ENCODE measurements at places on chromosomes 4 and X. TPM values are rescaled to one million over a fixed set of nuclear protein-coding genes. Genes with fewer than 3 reads are reported as not detected.

The GSX2 gene
- not detected for total RNA-seq

The SPIN2B gene
- total RNA-seq = 5.7 TPM

The HS3ST1 gene
- total RNA-seq = not detected

The GATA1 gene
- not detected for total RNA-seq

The BTK gene
- 7.2 TPM for total RNA-seq

The SSX2B gene
- total RNA-seq = not detected

The IL1RAPL2 gene
- not detected for total RNA-seq

The HUWE1 gene
- 574 TPM for total RNA-seq

GRCh38 chrX:77426811-77427210, 20.4 kb upstream of the FGF16 start:
- no peak for DNase-seq

- no peak for DNase-seq
Measured at GRCh38 chr4:22348410-22348809, 167.5 kb downstream of the ADGRA3 start.

DNA sequence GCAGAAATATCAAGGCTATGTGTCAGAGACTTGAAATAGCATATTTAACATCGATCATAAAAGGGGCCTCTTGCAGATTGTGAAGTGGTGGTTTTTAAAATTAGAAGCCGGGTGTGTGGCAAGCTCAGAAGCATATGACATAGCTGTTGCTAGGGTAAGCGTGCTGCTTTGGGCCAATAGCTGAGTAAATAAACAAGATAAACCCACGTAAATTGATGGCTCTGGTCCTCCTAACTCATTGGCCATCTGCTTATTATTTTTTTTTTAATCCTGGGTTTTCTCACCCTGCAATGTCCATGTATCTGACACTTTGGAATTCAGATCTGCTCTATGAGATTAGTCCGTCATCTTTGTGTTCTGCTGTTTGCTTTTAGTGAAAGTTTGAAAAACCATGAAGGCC, 32.6 kb upstream of the STOX2 start:
- no peak for DNase-seq

DNA sequence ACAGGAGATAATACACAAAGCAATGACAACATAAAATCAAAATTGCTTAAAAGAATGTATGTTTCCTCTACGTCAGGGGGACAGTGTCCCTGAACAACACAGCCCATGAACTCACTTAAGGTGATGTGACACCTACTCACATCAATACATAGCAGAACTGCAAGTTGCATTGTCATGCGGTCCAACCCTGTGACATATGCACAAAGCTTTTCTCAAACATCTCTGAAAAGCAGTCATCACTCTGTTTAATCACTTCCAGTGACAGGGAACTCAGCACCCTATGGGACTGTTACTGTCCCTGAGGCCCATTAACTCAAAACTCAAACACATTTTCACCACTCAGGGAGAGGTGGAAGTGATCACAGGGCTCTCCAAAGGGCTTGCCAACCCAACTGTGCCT, 2.4 kb downstream of the STX18 start:
- DNase-seq = no peak

GRCh38 chr4:56821381-56822243, at the start of gene SPINK2:
Gene SPINK2 (minus strand): TSS chr4:56821701. CDS start chr4:56821662, 39 bp downstream.
- peak; percentile 61 for DNase-seq

GRCh38 chrX:44303119-44303518, 40.4 kb downstream of the EFHC2 start:
- DNase-seq = no peak

DNA sequence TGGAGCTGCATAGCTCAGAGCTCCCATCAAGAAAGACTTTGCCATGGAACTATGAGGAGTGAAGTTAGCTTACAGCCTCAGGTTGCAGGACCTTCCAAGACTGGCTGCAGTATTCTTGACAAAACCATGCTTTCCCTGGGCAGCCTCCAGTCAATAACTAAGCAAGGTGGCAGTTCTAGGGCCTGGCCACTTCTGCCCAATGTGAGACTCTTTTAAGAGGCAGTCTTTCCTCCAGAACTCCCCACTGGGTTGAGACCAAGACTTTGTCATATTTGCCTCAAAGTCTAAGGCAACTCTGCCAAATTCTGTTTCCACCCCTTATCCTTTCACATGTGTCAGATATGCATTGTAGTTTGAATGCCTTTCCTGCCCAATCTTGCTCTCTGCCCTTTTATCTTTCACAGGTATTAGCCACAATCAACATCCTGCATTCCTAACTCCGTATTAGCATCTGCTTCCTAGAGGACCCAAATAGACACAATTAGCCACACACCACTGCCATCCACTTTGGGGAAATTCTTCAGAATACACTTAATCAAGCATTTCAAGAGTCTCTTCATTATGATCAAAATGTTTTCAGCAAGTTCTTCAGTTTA, 17.7 kb upstream of the SLC25A43 start:
- DNase-seq = no peak

DNA sequence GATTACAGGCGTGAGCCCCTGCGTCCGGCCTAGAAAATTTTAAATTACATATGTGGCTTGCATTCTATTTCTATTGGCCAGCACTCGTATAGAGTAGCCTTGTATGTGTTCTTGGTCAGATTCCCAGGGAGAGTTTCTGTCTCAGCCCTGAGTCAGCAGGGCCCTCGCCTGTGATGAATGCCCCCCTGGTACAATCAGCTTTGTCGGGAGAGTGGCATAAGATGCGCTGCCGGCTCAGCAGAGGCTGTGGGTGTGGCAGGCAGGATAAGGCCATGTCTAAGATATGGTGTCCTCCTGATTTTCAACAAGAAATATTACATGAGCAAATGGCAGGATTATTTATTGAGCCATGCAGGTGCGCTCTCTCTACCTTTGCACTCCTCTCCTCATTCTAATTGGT, 1.6 kb upstream of the REELD1 start:
- no peak for DNase-seq

DNA sequence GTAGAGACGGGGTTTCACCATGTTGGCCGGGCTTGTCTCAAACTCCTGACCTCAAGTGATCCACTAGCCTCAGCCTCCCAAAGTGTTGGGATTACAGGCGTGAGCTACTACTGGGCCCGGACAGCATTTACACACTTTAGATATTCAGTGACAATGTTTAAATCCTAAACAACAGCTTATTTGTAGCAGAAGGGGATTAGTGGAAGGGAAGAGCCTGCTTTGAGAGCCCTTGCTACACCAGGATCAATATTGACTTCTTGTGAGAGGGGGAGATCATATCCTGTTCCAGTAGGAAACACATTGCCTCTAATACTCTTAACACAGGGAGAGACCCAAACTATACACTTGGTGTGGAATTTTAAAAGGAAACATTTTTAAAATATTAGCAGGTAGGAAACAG, 7.1 kb downstream of the MGST2 start:
- no peak for DNase-seq

- DNase-seq = no peak
Measured at GRCh38 chr4:24513718-24514117, 70.6 kb downstream of the DHX15 start.

GRCh38 chr4:185752872-185753271, 59.1 kb downstream of the SORBS2 start:
- DNase-seq = no peak

GRCh38 chr4:163709601-163710000, 215.1 kb downstream of the TMA16 start:
- no peak for DNase-seq

DNA sequence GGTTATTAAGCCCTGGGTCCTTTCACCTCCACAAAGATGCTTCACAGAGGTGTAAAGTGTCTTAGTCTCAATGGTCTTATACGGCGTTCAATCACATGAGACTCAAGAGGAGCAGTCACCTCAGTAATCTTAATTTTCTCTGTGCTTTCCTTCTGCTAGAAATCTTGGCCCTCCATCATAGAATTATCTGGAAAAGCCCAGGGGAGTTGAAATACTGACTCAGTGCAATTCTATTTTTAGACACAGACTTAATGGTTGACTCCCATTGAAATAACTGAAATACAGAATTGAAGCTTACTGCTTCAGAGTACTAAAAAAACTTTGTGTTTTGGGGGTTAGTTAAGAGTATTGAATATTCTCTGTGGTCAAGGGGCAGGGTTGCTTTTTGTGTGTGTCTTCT, 94.5 kb upstream of the IL15 start:
- no peak for DNase-seq

GRCh38 chr4:158259955-158260575, 49.8 kb downstream of the TMEM144 start:
- DNase-seq = no peak

DNA sequence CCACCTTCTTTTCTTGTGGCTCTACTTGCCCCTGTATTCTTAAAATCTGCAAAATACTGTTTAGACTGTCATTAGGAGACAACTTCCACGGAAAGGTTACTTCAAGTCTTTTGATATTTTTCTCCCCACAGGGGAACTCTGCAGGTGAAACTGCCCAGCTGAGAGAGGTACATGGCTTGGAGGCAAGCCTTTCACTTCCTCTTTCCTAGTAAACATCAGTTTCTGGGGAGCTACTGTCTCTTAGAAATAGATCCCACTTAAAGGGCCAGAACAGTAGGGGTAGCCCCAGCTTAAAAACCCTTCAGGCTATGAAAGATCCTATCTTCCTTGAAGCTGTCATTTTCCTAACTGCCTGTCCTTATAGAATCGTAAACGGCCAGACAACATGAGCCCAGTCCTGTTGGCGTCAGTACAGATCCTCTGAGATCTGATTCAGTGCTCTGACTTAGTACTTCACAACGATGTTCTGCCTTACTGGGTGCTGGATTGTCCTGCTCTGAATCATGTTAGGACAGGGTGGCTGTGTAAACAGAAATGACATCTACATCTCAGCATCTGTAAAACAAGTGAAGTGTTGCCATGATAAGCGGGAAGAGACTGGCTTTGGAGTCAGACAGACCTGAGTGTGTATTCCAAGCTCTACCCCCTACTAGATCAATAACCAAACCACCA, 102.1 kb downstream of the ITIH6 start:
- DNase-seq = no peak

- no peak for DNase-seq
Measured at GRCh38 chrX:8297766-8298165, 126.7 kb upstream of the VCX2 start.

DNA sequence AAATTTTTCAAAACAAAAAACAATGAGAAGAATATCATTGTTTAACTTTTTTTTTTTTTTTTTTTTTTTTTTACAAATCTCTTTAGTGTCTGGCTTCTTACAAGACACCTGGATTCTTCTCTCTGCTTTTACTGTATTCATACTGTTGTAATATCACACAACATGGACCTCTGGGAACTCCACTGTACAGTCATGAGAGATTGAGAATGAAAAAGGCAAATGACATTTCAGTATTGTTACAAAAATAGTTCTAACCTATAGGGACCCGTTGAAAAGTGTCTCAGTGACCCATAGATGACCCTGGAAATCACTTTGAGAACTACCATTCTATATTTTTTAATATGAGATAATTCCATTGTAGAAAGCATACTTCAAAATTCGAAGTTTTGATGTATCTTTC, 124.4 kb downstream of the SLIT2 start:
- no peak for DNase-seq

GRCh38 chr4:180164799-180165198, 2078.4 kb upstream of the TENM3 start:
- DNase-seq = no peak

GRCh38 chr4:86544310-86544966, 49.7 kb upstream of the PTPN13 start:
- no peak for DNase-seq
